ENCODE measurements at places on chromosomes 3 and 15. TPM values are rescaled to one million over a fixed set of nuclear protein-coding genes. Genes with fewer than 3 reads are reported as not detected.

Gene PLD1
- 73.3 TPM for total RNA-seq

Gene CLRN1
- not detected for total RNA-seq

DNA sequence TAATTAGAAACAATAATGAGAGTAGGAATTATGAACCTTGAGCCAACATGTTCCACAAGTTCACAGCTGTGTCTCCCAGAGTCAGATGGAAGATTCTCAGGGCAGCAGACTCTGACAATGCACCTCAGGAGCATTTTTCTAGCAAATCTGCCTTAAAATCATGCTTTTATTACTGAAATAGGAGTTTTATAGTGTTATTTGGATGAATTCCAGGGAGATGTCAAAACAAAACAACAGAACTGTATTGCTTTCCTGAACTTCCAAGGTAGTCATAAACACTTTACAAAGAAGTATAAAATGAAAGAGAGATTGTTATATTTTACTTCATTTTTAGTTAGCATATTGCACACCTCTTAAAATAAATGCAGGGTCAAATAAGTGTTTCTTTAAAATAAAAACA is 77.0 kb downstream of the P3H2 start:
- DNase-seq, result no peak

DNA sequence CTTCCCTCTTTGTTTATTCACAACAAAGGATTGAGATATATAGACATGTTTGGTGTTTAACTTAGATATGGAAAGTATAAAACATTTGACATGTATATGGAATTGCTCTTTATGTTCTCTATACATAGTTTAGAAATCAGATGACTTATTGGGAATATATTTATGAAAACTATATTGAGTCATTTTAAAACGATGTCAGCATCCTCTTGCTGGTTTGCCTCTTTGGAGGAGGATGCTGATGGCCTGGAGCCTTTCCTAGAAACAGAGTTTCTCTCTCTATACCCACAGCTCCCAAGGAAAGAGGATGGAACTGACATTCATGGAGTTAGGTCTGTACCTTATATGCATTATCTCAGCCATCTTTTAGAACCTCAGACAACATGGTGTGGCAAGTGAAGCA is 40.3 kb downstream of the ZBTB38 start:
- no peak for DNase-seq

Gene MPI
- 52.2 TPM for total RNA-seq

DNA sequence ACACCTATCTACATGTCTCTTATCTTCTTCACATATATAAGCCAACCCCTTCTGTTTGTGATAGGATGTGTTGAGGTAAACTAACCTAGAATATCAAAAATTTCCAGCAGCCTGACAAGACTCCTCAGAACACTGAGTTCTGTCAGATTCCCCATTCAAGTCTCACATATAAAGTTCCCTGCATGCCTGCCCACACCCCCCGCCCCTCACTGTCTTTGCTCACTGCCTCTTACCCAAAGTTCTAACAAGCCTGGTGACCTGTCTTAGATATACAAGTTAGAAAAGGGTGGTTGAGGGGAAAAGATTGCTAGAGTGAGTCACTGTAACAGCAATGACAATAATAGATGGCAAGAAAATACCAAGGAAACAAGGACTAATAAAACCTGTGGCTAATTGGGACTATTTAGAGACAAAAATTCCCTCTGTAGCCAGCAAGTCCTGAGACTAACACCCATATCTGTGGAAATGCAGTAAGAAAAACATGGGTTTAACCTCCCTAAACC is 40.1 kb downstream of the FBXO22 start:
- no peak for DNase-seq

Gene CLDN11
- total RNA-seq, result 43.5 TPM

- DNase-seq, result no peak
Observed at GRCh38 chr15:35784745-35785144, 238.8 kb upstream of the DPH6 start.

DNA sequence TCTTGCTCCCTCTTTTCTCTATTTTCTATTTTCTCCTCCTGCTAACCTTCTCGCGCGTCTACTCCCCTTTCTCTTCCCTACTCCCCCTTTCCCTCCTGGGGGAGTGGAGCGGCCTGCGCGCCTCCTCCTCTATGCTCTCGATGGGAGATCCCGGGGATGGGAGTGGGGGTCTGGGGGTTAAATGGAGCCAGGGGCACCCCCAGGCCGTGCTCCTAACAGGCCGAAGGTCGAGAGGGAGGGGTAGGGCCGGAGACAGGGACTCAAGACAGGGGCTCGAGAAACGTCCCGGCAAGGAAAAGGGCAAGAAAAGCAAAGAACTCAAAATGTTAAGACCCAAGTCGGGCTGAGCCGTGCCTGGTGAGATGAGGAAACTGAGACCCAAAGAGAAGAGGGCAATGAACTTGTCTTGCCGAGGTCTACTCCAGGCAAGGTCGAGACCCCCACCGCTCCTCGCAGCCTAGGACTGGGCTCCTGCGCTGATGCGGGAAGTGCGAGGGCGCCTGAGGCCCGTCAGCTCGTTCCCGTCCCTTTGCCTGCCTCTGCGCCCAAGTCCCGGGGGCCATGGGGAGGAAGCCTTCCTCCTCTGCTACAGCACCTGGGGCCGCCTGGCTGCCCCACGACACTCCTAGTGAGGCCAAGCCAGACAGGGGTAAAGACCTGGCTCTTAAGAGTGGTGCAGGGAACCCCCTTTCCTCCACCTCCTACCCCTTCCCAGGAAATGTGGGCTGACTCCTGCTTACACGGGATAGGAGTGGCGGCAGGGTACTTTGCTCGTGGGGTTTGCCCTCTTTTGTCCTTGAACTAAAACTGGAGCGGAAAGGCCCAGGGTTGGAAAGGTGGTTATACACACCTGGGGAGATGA is 770 bp upstream of the MEGF11 start:
- no peak for DNase-seq

Gene CMTM8
- total RNA-seq, result 4.8 TPM

GRCh38 chr3:71119171-71119570 is 464.4 kb downstream of the FOXP1 start:
- DNase-seq, result no peak

- DNase-seq, result no peak
Observed at GRCh38 chr3:185280572-185281365, 26.9 kb upstream of the EHHADH start.

DNA sequence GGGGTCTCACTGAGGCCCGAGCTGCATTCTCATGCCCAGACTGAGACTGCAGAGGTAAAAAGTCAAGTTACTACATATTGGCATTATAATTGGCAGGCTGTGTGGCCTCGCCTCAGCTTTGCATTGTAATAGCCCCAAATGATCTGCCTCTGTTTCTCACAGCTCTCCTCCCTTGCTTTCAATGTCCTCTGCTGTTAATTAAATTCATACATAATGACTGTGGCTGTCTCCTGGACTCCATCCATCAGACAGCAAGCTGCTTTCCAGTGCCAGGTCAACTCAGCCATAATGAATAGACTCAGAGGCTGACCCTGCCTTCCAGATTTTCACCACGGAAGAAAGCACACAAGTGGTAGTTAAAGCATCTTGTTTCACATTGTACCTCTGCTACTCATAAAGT is 7.6 kb upstream of the RTP4 start:
- DNase-seq, result no peak

DNA sequence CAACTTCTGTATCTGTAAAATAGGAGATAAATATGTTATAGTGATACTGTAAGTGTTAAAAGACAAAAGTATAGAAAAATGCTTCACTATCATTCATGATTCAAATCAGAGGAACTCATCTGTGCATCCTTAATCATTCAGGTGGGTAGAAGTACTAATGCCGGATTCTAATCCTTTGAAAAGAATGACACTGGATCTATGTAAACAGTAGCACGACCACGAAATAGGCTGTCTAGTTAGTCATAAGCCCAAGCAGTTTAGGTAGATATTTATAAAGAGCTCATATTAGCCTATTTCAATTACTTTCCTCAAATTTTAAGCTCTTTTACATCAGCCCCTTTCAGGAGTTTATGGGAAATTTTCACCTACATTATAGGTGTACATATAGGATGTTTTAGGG is 437.9 kb downstream of the SOX2 start:
- DNase-seq, result no peak

DNA sequence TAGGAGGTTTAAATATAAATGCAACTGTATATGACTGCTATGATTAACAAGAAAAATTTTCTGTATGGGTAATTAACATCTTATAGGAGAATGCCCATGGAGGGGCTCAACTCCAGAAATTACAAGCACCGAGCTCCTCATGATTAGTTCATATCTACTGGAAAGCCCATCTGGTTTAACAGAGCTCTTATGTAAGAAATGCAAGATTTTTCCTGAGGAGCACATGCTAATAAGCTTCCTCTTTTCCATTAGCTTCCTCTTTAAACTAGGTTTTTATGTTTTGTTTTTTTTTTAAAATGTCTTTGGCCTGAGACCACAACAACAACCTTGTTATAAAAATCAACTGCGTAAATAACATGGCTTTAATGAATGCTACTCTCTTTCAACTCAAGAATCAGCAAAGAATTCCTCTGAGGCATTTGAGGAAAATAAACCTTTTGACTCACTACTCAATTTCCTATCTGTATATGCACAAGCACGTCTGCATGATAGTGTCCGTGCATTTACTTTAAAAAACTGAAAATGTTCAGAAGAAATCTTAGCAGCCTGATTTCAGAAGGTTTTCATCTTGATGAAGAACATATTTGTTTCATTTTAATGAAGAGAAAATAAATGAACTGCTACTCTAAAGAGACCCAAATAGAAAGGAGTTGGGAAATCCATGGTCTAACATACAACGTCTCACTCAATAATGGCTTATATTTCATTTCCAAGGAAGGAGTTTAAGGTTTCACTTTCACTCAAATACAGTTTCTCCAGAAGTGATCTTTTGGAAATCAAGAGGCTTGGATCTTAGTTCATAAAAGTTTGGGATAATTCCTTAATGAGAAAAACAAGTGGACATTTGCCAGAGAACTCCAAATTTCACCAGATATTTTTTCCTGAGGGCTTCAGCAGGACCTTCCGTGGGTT is 180.8 kb downstream of the KCNAB1 start:
- no peak for DNase-seq

Gene KNG1
- total RNA-seq, result 0.09 TPM

DNA sequence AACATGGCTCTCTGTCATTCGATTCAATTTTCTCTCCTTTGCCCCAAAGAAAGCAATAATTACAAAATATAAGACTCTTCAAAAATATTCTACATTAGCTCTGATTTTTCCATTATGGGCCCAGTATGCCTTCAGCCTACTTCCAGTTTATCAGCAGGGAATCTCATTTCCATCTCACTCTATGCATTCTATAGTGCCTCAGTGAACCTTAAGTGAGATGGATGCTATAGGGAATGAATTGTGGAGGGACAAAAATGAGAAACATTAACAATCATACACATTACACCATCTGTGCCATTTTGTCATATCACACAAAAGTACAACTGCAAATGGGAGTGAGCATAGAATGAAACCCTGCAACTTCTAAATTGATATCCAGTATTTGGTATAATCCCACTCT is 50.7 kb upstream of the TSPAN3 start:
- DNase-seq, result no peak

GRCh38 chr15:60612400-60613048 is 133.6 kb upstream of the ICE2 start:
- no peak for DNase-seq

DNA sequence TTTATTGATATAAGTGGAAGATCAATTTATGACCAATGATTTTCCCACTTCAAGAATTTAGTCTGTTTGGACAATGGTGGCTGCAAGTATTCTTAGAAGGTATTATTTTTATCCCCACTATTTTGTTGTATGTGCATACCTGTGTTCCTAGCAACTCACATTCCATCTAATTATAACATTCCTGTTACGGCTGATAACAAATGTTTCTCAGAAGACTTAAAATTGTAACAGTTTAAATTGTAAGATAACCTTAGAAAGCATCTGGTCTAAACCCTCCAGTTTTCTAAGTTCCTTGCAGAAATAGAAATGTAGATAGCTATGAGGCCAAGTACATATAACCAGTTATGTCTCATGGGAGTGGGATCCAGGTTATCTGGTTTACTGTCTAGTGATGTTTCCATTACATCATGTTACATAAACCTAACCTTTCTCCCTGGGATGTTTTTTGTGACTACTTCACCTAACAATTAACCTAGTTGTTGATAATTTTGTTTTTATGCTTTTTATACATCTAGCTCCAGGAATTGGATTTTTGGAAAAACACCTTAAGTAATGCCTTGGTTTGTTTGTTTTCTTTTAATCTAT is 11.1 kb upstream of the MFN1 start:
- no peak for DNase-seq

Gene ARIH2
- 122 TPM for total RNA-seq

DNA sequence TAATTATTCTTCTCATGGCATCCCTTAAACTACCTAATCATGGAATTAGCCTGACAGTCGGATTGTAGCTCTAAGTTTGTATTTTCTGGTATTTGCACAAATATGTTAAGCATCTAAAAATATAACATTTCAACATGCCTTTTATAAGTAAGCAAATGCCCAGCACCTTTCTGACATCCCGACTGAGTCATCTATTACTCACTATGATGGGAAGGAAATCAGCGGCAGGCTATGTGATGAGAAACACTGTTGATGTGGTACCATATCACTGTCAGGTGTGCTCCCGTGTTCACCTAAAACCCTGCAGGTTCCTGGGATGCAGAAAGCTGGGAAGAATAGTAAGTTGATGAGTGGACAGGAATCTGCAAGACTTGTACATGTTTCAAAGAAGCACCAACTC is 367.8 kb upstream of the IL12A start:
- DNase-seq, result no peak

DNA sequence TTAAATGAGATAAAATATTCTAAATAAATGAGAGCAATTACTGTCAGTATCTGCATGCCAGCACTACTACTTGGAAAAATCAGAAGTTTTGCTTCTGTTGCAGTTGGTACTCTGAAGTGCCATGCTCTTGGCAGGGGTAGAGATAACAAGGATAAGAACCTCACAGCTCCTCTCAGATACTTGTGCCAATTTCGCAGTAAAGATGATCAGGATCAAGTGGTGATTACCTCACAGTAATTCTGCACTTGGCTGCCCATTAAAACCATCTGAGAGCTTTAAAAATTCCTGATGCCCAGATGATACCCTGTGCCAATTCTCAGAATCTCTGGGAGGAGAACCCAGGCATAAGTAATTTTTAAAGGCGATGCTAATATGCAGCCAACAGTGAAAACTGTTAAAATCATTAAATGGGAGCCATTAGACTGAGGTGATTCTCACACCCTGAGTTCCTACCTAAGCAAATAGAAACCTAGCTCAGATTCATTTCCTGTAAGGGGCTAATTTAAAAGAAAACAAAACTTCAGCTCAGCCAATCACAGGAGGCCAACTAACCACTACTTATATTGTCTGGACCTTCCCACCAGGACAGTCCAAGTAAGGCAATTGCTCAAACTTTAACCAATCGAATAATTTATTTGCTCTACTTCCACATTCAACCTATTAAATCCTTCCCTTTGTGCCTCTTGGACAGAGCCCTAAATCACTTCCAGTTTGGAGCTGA is 171.2 kb downstream of the KCNMB2 start:
- DNase-seq, result no peak

- no peak for DNase-seq
Observed at GRCh38 chr3:18436213-18436612, 11.1 kb upstream of the SATB1 start.

GRCh38 chr15:66599536-66600239 is 33.9 kb upstream of the LCTL start:
- no peak for DNase-seq

- no peak for DNase-seq
Observed at GRCh38 chr3:10205451-10206165, 40.9 kb downstream of the IRAK2 start.

Measured in omental fat pad (tissue), 4 donors.